ENCODE measurements at places on chromosomes 11 and 22. TPM values are rescaled to one million over a fixed set of nuclear protein-coding genes. Genes with fewer than 3 reads are reported as not detected.

GRCh38 chr11:119530509-119530908, 107.5 kb upstream of the THY1 start:
- no peak for DNase-seq

The OR51Q1 gene
- not detected for polyA plus RNA-seq

DNA sequence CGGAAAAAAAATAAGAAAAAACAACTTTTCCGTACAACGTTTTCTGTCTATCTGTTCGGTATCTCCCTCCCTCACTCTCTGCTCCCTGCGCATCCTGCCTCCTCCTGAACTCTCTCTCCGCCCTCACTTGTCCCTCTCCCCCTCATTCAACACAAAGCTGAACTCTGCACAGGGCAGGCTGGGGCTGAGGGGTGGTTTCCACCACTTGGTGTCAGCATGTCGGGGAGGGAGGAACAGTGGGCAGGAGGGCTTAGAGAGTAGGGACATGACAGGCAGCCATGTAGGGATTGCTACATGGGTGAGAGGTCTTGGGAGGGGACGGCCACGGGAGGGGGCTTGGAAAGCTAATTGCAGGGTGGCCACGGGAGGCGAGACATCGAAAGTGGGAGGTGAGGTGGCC, 17.6 kb downstream of the SLC22A12 start:
- DNase-seq = no peak

- DNase-seq = no peak
These were observed 64.7 kb upstream of the TBCEL start for GRCh38 chr11:120959189-120959588.

- DNase-seq = no peak
These were observed 13.7 kb upstream of the GNB1L start for GRCh38 chr22:19868333-19868732.

DNA sequence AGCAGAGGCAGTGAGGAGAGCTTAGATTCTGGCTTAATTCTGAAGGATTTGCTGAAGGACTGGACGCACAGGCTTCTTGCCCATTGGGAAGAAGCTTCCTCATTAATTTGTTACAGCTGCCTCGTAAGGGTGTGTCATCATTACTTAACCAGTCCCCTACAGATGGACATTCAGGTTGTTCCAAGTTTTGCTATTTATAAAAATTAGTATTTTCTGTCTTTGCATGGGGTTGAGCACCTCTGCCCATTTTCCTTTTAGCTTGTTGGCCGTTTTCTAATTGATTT, 38.1 kb downstream of the CAPN1 start:
- peak; percentile 41 for DNase-seq

DNA sequence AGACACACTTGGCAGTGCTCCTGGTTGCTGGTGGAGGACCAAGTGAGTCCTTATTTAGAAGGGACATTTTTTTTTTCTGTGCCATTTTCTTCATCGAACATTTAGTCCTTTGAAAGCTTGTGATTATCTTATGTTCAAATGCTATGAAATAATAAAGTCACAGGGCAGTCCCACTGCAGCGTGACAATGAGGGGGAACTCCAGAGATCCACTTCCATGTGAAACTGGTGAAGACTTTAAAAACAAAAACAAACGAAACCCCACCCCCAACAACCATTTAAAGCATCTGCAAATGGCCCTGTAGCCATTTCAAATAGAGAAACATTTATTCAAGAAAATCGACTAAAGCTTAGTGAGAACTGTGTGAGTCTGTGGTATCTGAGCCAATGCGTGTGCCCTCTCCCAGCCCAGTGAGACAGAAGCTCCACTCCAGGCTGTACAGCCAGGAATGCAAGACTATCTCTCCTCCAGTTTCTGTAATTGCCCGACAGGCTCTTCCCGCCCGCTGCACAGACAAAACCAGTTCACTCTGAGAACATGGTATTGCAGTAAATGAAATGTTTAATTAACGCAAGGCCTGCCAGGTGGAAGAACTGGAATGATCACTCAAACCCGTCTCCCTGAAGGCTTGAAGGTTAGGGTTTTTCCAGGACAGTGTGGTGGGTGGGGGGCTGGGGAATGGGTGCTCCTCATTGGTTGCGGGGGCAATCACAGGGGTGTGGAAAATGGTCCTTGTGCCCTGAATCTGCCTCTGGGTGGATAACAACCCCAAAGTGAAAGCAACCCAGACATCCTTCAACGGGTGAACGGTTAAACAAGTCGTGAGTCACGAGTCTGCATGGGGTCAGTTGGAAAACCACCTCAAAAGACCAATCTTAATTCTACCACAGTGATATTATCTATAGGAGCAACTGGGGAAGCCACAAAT, 8.4 kb downstream of the KRTAP5-6 start:
- no peak for DNase-seq

- no peak for DNase-seq
These were observed 18.7 kb upstream of the ACER3 start for GRCh38 chr11:76841923-76842452.

GRCh38 chr11:9636691-9637090, 27.2 kb upstream of the SWAP70 start:
- no peak for DNase-seq

DNA sequence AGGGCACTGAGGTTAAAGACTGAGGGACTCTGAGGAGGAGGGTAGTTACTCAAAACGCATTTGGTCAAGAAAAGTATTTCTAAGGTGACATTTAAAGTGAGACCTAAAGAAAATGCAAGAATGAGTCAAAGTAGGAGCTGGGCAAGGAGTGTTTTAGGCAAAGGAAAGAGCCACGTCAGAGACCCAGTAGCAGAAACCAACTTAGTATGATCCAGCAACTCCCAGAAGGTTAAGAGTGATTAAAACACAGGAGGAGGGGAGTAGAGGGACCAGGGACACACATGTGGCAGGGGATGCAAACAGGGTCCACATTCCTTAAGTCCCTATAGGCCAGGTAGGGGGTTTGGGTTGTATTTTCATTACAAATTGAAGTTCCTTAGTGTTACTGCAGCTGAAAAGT, 24.3 kb upstream of the CCDC34 start:
- no peak for DNase-seq

The SDHAF2 gene
- polyA plus RNA-seq = 29.5 TPM

DNA sequence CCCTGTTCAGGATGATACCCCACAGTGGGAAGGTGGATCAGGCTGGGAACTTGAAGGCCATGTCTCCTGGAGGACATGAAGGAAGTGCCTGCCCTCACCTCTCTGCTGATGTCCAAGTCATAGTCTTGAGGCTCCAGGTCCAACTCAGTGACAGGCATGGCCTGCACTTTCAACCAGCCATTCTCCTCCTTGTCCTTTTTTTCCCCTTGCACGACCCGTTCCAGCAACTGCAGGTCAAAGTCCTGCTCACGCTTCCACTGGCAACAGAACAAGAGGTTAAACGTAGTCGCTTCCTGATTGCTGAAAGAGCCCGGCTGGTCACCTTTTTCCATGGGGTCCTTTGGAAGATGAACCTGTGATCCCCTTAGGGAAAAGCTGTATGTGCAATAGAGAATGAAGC, 47.7 kb downstream of the C11orf58 start:
- DNase-seq = no peak

GRCh38 chr11:62737196-62737595, 8.9 kb downstream of the TTC9C start:
- DNase-seq = no peak
